ENCODE measurements at places on chromosomes 2 and 18.
A peak's percentile ranks its signal among the peaks of the same experiment; 100 is the strongest.

GRCh38 chr2:237083026-237083425 is 2.7 kb upstream of the COPS8 start:
- no peak for DNase-seq

DNA sequence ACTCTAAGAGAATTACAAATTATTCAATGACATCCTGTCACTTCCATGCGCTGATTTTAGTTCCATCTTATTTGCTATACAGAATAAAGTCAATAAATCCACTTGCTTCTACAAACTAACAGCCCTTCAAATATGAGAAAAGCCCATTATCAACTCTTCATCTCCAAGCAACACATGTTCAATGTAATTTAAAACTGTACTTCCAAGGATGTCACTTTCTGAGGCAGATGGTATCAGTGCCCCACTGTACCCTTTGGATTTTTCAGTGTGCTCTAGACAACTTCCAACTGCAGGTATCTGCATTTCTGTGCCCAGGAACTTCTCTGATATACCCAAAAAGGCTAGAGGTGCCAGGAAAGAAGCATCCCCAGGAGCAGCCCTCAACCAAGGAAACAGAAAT is 87.6 kb downstream of the SMAD2 start:
- no peak for DNase-seq

GRCh38 chr2:191204433-191204832 is 40.8 kb upstream of the MYO1B start:
- DNase-seq: no peak

DNA sequence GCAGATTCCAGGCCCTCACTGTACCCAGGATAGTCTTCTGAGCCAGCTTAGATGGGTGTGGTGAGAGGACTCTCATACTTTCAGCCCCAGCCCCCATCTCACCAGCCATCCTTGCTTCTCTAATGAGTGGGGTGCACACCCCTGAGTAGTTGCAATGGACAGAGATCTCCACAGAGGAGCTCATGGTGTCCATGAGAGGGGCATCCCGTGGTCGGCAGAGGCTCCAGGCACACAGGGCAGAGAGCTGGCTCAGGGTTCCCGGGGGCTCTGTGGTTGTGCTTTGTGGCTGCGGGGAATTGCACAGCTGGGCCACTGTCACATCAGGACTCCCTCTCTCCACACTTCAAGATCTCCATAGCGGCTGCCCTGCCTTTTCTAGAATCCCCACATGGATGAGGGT is 226.0 kb upstream of the PXDN start:
- DNase-seq: no peak

DNA sequence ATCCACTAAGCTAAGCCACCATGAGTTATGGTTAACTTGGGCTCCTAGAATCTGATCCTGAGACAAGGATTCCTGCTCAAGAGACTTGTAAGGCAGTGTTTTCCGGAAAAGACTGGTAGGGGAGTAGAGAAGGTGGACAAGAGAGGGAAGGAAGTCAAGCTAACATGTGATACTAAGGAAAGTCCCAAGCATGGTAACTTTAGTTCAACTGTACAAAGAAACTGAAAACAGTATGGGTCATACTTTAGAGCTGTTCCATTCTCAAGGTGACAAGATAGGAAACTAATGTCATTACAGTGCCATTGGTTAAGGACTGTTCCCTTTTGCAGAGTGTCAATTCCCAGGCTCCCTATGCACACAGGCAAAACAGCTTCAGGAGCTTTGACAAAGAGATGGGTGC is 5.8 kb downstream of the MYO5B start:
- no peak for DNase-seq

- no peak for DNase-seq
Observed at GRCh38 chr2:127675331-127676261, at the start of gene LIMS2. Gene LIMS2, minus strand, starts transcription at chr2:127675530. Its CDS starts 506 bp downstream, at chr2:127675024.

- no peak for DNase-seq
Observed at GRCh38 chr2:29782549-29783458, 138.6 kb downstream of the ALK start.

DNA sequence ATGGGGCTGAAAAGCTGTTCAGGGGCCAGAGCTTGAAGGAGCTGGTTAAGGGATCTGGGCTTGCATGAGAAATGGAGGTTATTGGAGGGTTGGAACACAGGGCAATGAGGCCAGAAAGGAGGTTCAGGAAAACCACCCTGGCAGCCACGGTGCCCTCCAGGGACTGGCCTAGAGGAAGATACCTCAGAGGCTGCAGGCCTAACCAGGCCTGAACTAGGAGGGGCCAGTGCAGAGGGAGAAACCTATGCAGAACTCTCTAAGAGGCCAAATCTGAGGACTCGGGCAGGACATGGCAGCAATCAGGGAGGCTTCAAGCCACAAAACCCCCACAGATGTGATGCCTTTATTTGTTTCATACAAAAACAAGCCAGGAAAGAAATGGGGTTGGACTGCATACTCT is 66.8 kb downstream of the BIN1 start:
- DNase-seq: no peak

- DNase-seq: no peak
Observed at GRCh38 chr2:237260039-237260620, 153.8 kb downstream of the COL6A3 start.

- DNase-seq: no peak
Observed at GRCh38 chr2:238848976-238849853, 1.3 kb downstream of the TWIST2 start.

- no peak for DNase-seq
Observed at GRCh38 chr2:170396799-170397459, 219.0 kb downstream of the MYO3B start.

- no peak for DNase-seq
Observed at GRCh38 chr2:13550285-13551231, 833.8 kb downstream of the TRIB2 start.

- DNase-seq: no peak
Observed at GRCh38 chr2:211408483-211408891, 852.1 kb downstream of the CPS1 start.

DNA sequence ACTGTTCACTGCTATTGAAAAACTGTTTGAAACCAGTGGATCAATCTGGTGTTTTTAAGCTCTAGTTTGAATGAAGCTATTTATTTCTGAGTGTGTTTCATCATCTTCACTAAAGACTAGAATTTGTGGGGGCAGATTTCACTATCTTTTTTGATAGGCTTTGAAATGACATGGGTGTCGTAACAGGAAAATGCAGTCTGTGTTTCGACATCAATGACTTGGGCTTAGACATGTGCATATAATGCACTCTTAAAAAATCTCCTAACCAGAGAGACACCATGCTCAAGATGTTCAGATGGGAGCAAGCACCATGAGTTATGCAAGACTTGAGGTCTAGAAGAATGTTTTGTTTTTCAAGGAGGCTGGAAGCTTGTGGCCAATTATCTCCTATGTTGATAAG is 221.6 kb downstream of the GPD2 start:
- DNase-seq: no peak

GRCh38 chr2:44291281-44292248 is 16.3 kb downstream of the SLC3A1 start:
- DNase-seq: peak; percentile 24

GRCh38 chr2:69931832-69932595 is 17.1 kb downstream of the MXD1 start:
- DNase-seq: no peak

- DNase-seq: no peak
Observed at GRCh38 chr2:140128909-140129308, 1348.7 kb upstream of the NXPH2 start.

GRCh38 chr2:24830786-24831185 is 37.6 kb downstream of the CENPO start:
- no peak for DNase-seq

- no peak for DNase-seq
Observed at GRCh38 chr2:128784626-128785306, 466.1 kb upstream of the HS6ST1 start.

GRCh38 chr2:216485745-216486144 is 12.9 kb upstream of the RPL37A start:
- DNase-seq: no peak

GRCh38 chr2:148971547-148971946 is 67.0 kb upstream of the LYPD6B start:
- no peak for DNase-seq

- no peak for DNase-seq
Observed at GRCh38 chr2:99876956-99877355, 265.4 kb downstream of the AFF3 start.

DNA sequence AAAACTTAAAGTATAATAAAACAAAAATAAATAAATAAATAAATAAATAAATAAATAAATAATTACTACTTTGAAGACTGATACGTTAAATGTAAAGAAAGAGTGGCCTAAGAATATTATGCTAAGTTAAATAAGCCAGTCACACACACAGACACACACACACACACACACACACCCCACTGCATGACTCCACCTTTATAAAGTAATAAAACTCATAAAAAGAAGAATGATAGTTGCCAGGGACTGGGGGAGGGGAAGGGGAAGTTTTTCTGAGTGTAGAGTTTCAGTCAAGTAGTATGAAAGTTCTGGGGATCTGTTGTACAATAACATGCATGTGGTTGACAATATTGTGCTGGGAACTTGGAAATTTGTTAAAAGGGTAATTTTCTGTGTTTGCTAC is 1237.5 kb upstream of the GYPC start:
- DNase-seq: no peak

GRCh38 chr2:119958670-119959268 is 54.1 kb upstream of the EPB41L5 start:
- DNase-seq: no peak

DNA sequence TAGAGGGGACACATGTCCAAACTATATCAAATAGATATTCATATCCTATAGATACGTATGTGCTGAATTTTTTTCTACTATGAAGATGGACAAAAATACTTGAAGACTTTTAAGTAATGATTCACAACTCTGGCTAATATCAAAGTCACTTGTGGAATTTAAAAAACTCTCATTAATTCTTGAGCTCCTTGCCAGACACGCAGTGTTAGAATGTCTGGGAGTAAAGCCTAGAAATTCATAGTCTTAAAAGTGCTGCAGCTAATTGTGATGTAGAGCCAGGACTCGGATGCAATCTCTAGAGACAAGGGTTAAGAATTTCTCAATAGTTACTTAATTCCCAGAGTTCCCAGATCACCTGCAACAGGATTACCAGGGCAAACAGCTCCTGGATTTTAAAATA is 107.4 kb downstream of the ARL6IP6 start:
- no peak for DNase-seq

DNA sequence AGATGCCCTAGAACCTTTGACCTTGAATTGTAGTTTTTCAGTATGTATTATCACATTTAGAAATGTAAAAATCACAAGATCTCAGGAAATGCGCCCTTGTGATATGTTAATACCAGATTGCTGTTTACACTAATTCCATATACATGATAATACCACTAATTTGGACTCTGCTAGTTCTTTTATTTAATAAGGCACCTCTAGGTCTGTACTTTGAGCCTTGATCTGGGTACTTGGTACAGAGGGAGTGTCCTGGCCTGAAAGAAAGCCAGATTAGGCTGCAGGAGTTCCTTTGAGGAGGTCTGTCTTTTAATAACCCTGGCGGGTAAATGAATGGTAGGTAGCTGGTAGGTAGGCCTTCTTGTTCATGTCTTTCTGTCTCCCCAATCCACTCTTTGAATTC is 26.3 kb downstream of the PLEKHA3 start:
- DNase-seq: no peak

DNA sequence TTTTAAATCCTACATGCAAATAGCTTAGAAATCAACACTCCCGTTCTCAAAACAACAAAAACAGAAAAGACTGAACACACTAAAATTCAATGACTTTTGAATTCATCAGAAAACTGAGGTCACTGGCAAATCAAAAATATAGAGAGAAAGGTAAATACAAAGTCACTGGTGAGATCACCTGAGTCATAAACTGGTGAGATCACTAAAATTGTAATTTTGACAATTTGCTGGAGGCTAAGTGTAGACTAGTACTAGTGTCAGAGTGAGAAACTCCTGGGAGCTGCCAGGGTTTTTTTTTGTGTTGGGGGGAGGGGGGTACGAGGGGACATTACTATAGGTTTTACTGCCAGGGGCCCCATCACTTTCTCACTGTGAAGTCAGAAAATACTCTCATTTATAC is 1876.0 kb upstream of the CELF4 start:
- DNase-seq: no peak

DNA sequence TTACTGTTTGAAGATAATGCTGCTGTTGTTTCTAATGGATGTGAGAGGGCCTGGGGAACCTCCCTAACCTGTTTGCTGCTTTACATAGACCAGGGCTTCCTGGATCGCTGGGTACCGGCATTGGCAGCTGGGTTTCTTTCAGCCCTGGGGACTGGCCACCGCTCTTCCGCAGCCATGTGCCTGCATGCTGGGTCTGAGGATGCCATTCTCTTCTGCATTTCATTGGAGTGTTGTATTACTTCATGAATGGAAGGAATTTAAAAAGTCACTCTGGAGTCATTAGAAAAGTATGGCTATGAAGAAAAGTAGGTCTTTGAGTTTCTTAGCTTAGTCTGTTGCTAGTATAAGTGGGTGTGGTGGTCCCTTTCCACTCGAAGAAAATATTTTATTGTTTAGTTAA is 107.3 kb upstream of the MGAT5 start:
- DNase-seq: no peak

DNA sequence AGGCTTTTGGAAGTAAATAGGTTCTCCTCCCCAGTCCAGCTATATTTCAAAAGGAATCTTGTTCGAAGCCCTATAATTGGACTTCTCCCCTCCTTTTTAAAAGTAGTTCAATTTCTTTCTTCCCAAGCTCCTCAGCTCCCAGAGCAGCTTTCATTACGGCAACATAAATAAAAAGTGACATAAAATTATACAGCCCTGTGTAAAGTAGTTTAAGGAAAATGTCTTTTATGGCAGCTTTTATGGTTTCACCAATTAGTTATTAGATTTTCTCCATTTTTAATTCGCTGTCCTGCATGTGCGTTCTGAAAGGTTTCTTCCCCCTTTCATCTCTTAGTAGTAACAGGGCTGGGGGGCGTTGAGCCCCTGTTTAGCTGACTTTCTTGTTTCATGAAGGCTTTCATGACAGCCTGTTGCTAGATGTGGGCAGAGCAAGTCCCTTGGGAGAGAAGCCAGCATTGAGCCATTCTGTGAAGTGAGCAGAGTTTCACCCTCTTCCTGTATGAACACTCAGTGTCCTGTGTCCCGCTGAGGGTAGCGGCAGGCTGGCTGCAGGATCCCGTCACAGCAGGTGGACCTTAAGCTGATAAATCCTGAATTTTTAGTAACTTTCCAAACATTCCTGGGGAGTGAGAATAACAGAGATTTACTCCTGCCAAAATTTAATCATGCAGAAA is 229.7 kb upstream of the SPRED2 start:
- DNase-seq: no peak

DNA sequence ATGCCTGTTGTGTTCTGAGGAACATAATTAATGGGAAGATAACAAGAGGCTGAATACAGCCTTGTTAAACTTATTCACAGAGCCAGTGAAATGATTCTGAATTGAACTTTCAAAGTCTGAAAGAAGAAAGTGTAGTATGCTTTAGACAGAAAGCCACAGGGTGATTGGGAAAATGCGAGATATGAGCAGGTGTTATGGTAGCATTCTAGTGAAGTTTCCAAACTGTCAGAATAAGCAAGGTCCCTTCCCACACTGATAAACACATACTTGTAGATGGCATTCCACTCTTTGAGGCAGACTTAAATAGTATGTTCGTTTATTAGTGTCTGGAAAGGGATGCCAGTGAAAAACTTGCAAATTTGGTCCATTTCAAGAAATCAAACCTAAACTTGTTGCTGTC is 70.5 kb upstream of the ITPRID2 start:
- DNase-seq: no peak

Measured in NCI-H446 (cell line).